ENCODE measurements at places on chromosomes 12 and 14.

DNA sequence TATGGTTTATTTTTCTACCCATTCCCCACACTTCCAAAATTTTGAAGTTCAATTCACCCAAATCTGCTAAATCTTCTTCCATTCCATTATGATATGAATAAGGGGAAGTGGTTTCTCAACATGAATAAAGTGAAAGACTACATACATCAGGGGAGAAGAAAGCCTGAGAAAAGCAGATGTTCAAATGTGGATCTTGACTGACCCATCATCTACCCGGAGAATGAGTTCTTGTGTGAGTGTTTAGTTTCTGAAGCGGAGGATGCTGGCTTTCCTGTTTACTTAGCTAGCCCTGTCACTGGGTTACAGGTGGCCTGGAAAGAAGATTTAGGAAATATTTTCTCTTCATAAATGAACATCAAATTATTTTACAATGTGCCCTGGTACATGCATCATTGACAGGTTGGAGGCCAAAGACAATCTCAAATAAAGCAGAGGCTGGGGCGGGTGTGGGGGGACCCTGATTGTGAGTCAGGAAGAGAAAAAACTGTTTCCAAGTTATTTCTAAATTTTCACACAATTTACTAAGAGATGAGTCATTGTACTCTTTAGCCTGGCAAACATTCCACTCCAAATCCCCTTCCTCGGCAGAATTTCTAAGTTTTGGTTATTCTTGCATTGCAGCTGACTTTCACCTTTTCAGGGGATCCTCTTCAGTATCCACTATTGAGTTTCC, 135.6 kb downstream of the SLC25A21 start:
- no peak for DNase-seq

DNA sequence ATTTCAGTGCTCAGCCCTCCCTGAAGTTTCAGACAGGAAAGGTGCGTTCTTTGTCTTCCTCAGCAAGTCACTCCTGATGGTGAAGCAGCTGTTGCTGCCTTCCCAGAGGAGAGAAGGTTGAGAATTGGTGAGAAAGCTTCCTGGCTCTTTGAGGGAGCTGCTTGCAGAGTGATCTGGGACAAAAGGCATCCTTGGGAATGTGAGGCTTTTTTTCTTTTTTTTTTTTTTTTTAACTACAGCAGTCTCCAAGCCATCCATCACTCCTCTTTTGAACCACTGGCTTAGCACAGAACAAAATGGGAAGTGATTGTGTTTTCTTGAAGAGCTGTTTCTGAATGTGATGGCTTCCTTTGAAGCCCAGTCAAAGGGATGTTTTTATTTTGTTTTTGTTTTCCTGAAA, 120.4 kb upstream of the LRIG3 start:
- DNase-seq: no peak

DNA sequence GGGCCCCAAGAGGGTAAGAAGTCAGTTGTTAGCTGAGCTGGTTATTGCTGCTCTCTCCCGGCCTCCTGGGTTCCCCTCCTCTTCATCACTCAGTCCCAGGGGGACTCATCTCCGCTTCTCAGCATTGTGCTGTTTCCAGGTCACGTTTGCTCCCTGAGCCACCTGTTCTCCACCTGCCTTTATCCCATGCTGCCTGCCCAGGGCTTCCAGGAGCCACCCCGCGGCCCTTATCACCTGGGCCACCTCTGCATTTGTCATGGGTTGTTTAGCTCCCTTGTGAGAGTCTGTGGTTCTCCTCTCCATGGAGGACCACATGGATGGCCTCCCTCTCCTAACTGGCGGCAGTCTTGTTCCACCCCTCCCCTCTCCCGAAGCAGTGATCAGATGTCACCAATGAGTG, 36.0 kb downstream of the SYNDIG1L start:
- no peak for DNase-seq

DNA sequence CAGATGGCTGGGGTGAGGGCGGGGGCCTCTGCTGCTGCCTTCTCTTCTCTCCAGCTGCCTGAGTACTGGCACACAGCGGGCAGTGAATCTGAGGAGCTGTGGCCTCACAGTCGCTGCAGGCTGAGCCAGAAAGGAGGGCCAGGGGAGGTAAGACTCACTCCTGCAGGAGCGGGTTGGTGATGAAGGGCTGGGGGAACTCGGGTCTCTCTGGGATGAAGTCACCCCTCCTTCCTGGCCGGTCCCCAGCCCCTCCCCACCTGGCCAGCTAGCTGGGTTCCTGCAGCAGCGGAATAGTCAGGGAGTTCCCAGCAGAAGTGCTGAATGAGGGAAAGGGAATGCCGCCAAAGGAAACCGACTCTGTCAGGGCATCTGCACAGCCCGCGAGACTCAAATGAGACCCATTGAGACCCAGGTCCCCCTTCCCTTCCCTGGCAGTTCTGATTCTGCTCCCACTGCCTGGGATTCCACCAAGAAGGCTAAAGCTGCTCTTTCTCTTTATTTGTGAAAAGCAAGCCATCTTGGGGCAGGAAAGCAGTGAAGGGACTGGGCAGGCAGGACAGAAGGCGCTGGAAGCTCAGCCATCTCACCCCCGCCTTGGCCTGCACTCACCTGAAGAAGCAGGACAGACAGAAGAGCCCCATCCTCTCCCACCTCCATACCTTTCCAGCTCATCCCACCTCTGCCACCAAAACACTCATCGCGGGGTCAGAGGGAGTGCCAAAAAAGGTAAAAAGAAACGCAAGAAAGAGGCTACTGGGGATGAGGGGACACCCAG, 5.3 kb downstream of the NGB start:
- DNase-seq: no peak

GRCh38 chr14:88852632-88853031, 28.2 kb downstream of the TTC8 start:
- DNase-seq: no peak

DNA sequence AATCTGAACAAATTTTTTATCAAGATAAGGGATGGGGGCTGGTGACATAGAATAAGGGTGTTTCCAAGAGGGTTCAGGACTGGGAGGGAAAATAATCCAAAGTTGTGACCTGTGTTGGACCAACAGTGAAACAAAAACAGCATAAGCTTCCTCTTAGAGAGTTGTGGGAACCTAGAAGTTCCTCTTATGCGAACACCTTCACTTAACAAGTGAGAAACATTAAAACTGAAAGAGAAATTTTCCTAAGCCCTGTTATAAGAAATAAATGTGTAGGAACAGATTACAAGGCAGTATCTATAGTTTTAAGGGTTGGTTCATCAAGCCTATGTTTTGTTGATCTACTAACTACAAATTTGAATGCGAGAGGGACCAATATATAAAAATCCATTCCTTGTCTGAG, 58.4 kb downstream of the LLPH start:
- peak; percentile 34 for DNase-seq

DNA sequence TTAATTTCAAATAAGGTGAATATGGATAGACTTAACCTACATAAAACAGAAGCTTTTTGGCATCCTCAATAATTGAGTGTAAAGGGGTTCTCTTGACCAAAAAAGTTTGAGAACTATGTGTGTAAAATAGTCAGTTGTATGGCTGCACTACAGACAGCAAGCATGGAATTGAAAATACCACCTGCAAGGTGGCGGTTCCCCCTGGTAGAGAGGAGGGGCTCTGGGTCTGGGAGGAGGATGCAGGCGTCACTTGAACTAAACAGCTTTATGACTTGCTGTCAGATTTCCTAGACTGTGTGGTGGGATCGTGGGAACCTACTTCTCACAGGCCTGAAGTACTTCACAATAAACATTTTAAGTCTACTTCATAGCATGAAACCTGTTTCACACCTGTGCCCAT, 6.3 kb downstream of the EVL start:
- no peak for DNase-seq

GRCh38 chr12:63013302-63013701, 78.4 kb upstream of the PPM1H start:
- DNase-seq: no peak

GRCh38 chr12:91091916-91092715, 19.2 kb downstream of the LUM start:
- no peak for DNase-seq

GRCh38 chr12:13094367-13094766, 9.1 kb downstream of the GSG1 start:
- peak; percentile 35 for DNase-seq

DNA sequence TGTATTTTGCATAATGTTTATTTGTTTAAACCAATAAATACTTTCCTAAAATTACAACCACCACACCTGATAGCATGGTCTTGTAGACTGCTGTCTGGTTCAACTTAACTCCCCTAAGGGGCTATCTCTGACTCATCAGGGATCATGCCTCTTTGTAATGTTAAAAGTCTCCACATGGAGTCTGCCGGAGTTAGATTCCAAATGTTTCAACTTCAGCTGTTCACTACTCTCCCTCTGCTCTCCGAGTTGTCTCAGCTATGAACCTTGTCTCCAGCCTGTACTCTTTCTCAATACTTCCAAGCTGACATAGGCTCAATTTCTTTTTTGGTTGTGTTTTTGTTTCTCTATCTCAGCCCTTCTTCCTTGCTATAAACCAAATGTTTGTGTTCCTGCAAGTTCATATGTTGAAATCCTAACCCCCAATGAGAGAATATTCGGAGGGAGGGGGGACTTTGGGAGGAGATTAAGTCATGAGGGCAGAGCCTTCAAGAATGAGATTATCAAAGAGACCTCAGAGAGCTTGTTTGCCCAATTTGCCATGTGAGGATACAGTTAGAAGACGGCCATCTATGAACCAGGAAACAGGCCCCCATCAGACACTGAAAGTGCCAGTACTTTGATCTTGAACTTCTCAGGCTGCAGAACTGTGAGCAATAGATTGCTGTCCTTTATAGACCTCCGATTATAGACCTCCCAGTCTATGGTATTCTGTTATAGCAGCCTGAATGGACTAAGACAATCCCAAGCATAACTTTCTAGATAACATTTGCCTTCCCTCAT, 858.2 kb downstream of the VRK1 start:
- DNase-seq: no peak

DNA sequence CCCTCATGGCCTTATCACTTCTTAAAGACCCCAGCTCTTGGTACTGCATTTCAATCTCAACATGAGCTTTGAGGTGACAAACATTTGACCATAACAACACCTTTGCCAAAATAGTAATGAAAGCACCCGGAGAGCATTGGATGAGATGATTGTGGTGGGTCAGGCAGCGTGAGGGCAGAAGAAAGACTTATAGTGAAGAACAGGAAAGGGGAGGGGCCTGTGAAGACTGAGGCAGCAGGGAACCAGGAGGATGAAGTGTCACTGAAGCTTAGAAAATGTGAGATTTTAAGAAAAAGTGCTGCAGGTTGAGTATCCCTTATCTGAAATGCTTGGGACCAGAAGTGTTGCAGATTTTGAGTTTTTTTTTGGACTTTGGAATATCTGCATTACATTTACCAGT, 86.3 kb downstream of the EMP1 start:
- no peak for DNase-seq

GRCh38 chr12:104668274-104668718, 211.5 kb downstream of the CHST11 start:
- no peak for DNase-seq

DNA sequence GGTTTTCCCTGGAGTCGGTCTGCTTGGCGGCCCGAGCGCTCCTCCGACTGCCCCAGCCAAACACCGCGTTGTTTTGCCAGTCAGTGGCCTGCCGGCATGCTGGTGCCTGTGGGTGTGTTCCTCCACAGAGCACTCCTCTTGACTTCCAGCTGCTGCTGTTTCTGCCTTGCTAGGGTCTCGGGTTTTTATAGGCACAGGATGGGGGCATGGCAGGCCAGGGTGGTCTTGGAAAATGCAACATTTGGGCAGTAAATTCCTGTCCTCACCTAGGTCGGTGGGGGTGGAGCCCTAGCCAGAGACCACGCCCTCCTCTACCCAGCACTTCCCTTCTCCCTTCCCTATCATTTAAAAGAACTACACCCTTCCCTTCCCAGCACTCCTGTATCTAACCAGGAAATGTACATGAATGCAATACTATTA, 34.7 kb upstream of the VASH1 start:
- no peak for DNase-seq

- DNase-seq: no peak
Observed at GRCh38 chr14:89728964-89729363, 225.6 kb downstream of the EFCAB11 start.

- peak; percentile 3 for DNase-seq
Observed at GRCh38 chr12:18158774-18159557, 69.0 kb upstream of the RERGL start.

- DNase-seq: no peak
Observed at GRCh38 chr12:82682326-82682725, 4.4 kb upstream of the TMTC2 start.

DNA sequence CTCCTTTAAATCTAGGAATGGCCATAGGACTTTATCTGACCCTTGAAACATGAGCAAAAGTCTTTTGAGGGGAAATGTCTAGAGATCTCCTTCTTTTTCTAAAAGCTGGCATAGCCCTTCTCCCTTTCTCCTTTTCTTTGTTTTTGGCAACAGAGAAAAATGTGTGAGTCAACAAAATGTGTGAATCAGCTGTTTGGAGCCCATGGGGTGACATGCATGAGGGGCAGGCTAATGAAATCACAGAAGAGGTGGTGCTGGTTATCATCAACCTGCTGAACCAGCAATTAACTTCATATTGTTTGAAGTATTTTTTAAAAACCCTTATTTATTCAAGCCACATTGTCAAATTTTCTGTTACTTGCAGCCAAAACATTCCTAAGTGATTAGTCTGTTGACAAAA, 132.3 kb downstream of the CCDC59 start:
- DNase-seq: no peak

DNA sequence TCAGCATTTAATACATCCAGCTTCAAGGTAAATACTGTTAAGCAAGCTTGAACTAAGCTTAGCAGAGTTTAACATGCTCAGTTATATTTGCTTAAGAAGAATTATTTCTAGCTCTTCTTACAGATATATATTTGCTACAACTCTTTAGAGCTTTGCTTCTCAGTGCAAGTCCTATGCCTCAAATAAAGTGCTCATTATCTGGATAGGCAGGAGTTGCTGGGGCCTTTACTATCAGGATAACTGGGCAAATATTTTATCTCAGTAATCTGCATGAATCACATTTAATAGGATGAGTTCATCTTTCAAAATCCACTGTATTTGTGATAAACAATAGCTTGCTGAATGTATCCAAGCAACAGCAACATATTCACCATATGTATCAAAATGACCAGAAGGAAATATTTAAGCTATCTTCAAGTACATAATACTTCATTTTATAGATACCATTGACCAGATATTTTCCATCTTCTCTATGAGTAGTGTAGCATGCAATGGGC, 187.6 kb downstream of the NOVA1 start:
- no peak for DNase-seq

GRCh38 chr14:61315313-61315712, 6.1 kb upstream of the PRKCH start:
- DNase-seq: no peak

DNA sequence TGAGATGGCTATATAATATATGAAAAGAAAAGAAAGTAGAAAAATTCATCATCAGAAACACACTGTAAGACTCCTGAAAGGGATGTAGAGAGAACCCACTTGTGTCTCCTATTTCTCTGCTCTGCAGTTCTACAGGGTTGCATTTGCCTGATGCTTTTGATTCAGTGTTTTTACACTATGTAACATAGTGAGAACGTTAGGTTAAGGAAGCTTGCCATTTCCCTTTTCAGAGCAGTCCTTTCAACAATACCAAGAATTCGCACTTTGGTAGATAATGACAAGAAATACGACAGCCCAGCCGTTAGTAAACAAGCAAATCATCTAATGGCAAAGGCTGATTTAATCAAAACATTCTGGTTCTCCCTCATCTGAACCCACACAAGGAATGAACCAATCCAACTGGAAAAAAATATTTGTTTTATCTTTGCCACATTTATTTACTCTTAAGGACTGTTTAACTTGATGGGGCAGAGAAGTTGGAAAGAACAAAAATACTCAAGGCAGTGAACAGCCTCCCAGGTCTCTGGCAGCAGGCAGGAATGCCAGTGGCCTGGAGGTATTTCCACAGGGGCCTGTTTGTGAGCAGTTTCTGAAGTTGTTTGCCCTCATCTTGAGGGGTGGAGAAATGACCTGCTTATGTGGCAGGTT, 30.8 kb upstream of the SOCS2 start:
- no peak for DNase-seq

GRCh38 chr12:6936636-6937480, 6.8 kb upstream of the RNU7-1 start:
- DNase-seq: peak; percentile 65
